MCF 10A (cell line): ENCODE measurements at places on chromosomes 5 and 9. TPM values are rescaled to one million over a fixed set of nuclear protein-coding genes. Genes with fewer than 3 reads are reported as not detected.

KIF12 gene
- total RNA-seq = not detected in 2 replicates

CD72 gene
- 1.6 and 1.8 TPM in 2 replicates for total RNA-seq

GPX3 gene
- total RNA-seq = not detected in 2 replicates

FOXD4L3 gene
- total RNA-seq = 0.96 TPM in 1 of 2 replicates, not detected in the other

SH3TC2 gene
- 6.2 and 7.2 TPM in 2 replicates for total RNA-seq

SERF1A gene
- 0.93 and 1.9 TPM in 2 replicates for total RNA-seq

PCDHGB6 gene
- total RNA-seq = 0.68 and 1.4 TPM in 2 replicates

TMEM215 gene
- not detected in 2 replicates for total RNA-seq

SLC45A2 gene
- not detected in 2 replicates for total RNA-seq

BAAT gene
- total RNA-seq = 0.14 and 0.15 TPM in 2 replicates

SPATA31D4 gene
- not detected in 2 replicates for total RNA-seq

IFNB1 gene
- total RNA-seq = not detected in 2 replicates

SLC34A3 gene
- total RNA-seq = not detected in 2 replicates

GRCh38 chr9:16809912-16810610 is 60.4 kb downstream of the BNC2 start:
- no peak overlapping the region for H3K27ac ChIP-seq
- no peaks in the 10 kb centered on the region for H3K27me3 ChIP-seq
- peak; percentile 34 for DNase-seq
- H3K4me3 ChIP-seq = no peak overlapping the region

DNA sequence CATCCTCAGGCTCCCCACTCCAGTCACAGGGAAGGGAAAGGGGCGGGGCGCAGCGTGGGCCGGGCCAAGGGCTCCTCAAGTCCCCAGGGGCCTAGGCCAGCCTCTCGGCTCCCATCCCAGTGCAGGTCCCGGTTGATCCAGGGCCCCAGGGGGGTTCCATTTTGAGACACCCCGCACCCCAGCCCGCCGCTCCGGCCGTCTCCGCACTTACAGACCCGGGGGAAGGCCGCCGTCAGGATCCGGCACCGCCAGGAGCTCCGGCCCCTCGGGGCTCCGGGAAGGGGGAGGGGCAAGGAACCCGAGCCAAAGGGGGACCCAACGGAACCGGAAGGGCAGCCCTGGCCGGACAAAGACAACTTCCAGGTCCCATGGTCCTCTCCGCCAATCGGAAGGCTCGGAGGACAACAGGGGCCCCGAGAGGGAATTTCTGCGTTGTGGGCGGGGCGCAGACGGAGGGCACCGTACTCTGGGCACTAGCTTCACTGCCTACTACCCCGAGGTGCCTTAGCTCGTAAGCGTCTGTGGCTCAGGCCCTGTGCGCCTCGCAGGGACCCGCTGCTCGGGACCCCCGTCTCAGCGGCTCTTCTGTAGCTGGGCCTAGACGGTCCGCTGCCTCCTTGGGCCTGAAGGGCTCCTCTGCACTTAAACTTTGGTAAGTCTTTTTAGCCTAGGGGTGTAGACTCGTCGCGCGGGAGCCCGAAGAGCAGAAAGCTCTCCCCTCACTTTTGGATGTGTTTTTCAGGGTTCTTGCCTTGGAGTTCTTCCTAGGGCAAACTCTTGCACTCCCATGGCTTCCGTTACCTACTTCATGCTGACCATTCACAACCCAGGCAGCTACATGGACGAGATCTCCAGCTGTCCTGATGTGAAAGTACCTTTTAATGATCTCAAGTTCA is at the start of gene ZBTB26:
TSS of gene ZBTB26 (minus strand) at position 287 of the 896 bp plus-strand sequence. CDS start 11,578 bp downstream, outside the sequence.
- peaks cover 5% of the 10 kb centered on the region for H3K4me1 ChIP-seq
- peak; percentile 97 for DNase-seq
- H3K4me3 ChIP-seq = no peak within 1 kb of the TSS
- no peak within 1 kb of the TSS for H3K27ac ChIP-seq
- no peaks in the 10 kb centered on the region for H3K27me3 ChIP-seq

- DNase-seq = no peak
- H3K4me1 ChIP-seq = no peaks in the 10 kb centered on the region
- H3K4me3 ChIP-seq = no peak overlapping the region
- peaks cover 11% of the 10 kb centered on the region for H3K36me3 ChIP-seq
- no peaks in the 10 kb centered on the region for H3K27me3 ChIP-seq
- H3K27ac ChIP-seq = no peak overlapping the region
Observed at GRCh38 chr5:142375944-142376411, 51.2 kb upstream of the SPRY4 start.

DNA sequence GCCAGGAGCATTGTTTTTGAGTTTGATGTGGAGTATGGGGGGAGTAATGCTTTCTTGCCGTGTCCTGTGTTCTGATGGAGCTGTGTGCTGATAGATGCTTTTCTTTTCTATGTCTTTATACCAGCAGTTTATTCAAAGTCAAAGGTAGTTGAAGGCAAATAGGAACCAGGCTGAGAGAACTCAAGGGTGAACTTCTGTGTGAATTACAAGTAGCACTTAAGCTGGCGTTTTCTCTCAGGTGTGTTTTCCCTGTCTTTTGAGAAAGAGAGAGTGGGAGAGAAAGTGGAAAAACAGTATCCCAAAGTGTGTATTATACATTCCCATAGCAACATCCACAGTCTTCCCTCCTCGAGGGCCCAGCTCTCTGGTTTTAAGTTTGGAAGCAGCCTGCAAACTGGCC is 1.5 kb downstream of the TNFAIP8 start:
- no peaks in the 10 kb centered on the region for H3K36me3 ChIP-seq
- H3K4me3 ChIP-seq = peak overlapping the region; percentile 95
- H3K4me1 ChIP-seq = peaks cover 57% of the 10 kb centered on the region
- H3K27me3 ChIP-seq = no peaks in the 10 kb centered on the region

- no peaks in the 10 kb centered on the region for H3K36me3 ChIP-seq
- peaks cover 39% of the 10 kb centered on the region for H3K27me3 ChIP-seq
- no peaks in the 10 kb centered on the region for H3K4me1 ChIP-seq
- no peak overlapping the region for H3K27ac ChIP-seq
- no peak for DNase-seq
Observed at GRCh38 chr9:99782962-99783718, 38.5 kb upstream of the NR4A3 start.

GRCh38 chr9:88587885-88588649 is 53.1 kb downstream of the NXNL2 start:
- H3K4me3 ChIP-seq = no peak overlapping the region
- peaks cover 6% of the 10 kb centered on the region for H3K36me3 ChIP-seq
- no peaks in the 10 kb centered on the region for H3K27me3 ChIP-seq
- peaks cover 33% of the 10 kb centered on the region for H3K4me1 ChIP-seq
- no peak overlapping the region for H3K27ac ChIP-seq

- peaks cover 27% of the 10 kb centered on the region for H3K4me1 ChIP-seq
- H3K27me3 ChIP-seq = no peaks in the 10 kb centered on the region
- no peak overlapping the region for H3K27ac ChIP-seq
- no peak overlapping the region for H3K4me3 ChIP-seq
- H3K36me3 ChIP-seq = no peaks in the 10 kb centered on the region
- DNase-seq = peak; percentile 26
Observed at GRCh38 chr5:122153230-122153629, 23.9 kb downstream of the ZNF474 start.

DNA sequence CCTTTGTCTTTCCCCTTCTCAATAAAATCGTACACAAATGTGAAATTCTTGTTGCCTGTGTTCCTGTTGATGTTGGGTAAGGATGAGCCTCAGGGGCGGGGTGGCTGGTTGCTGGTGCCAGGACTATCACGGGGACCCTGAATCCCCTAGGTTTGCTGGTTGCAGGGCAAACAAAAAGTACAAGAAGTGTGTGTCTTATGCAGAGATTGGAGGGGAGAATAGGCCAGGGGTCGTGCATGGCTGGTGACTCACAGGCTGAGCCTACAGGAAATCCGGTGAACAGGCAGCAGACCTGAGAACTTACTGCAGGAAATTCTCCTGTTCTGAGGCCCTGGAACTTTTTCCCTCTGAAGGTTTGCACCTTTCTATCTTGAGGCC is 5.5 kb downstream of the ANXA2R start:
- no peak overlapping the region for H3K4me3 ChIP-seq
- no peaks in the 10 kb centered on the region for H3K27me3 ChIP-seq
- no peaks in the 10 kb centered on the region for H3K4me1 ChIP-seq
- H3K27ac ChIP-seq = no peak overlapping the region
- peaks cover 6% of the 10 kb centered on the region for H3K36me3 ChIP-seq

- H3K4me1 ChIP-seq = peaks cover 5% of the 10 kb centered on the region
- no peak overlapping the region for H3K27ac ChIP-seq
- H3K27me3 ChIP-seq = no peaks in the 10 kb centered on the region
- H3K4me3 ChIP-seq = no peak overlapping the region
Observed at GRCh38 chr9:16901590-16901989, 31.1 kb upstream of the BNC2 start.

GRCh38 chr5:124280079-124280478 is 466.4 kb downstream of the ZNF608 start:
- H3K27ac ChIP-seq = no peak overlapping the region
- no peak overlapping the region for H3K4me3 ChIP-seq
- DNase-seq = no peak
- H3K27me3 ChIP-seq = no peaks in the 10 kb centered on the region
- no peaks in the 10 kb centered on the region for H3K36me3 ChIP-seq
- H3K4me1 ChIP-seq = peaks cover 11% of the 10 kb centered on the region

DNA sequence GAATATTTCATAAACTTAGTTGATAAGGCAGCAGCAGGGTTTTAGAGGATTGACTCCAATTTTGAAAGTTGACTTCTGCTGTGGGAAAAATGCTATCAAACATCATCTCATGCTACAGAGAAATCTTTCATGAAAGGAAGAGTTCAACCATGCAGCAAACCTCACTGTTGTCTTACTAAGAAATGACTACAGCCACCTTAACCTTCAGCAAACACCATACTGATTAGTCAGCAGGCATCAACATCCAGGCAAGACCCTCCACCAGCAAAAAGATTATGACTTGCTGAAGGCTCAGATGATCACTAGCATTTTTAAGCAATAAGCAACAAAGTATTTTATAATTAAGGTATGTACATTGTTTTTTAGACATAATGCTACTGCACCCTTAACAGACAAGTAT is 7.6 kb downstream of the TMEM174 start:
- no peaks in the 10 kb centered on the region for H3K4me1 ChIP-seq
- no peaks in the 10 kb centered on the region for H3K27me3 ChIP-seq
- no peak overlapping the region for H3K27ac ChIP-seq
- H3K36me3 ChIP-seq = no peaks in the 10 kb centered on the region

GRCh38 chr5:54638106-54638505 is 120.5 kb downstream of the SNX18 start:
- H3K27ac ChIP-seq = no peak overlapping the region
- no peak overlapping the region for H3K4me3 ChIP-seq
- H3K27me3 ChIP-seq = no peaks in the 10 kb centered on the region
- no peaks in the 10 kb centered on the region for H3K36me3 ChIP-seq
- H3K4me1 ChIP-seq = no peaks in the 10 kb centered on the region

- no peaks in the 10 kb centered on the region for H3K4me1 ChIP-seq
- no peak overlapping the region for H3K27ac ChIP-seq
- H3K27me3 ChIP-seq = no peaks in the 10 kb centered on the region
- no peaks in the 10 kb centered on the region for H3K36me3 ChIP-seq
- H3K4me3 ChIP-seq = no peak overlapping the region
Observed at GRCh38 chr9:101508211-101508610, 25.4 kb upstream of the RNF20 start.

GRCh38 chr9:87211669-87212068 is 264.4 kb upstream of the GAS1 start:
- H3K4me1 ChIP-seq = peaks cover 17% of the 10 kb centered on the region
- DNase-seq = no peak
- no peak overlapping the region for H3K4me3 ChIP-seq
- no peaks in the 10 kb centered on the region for H3K27me3 ChIP-seq

- no peak overlapping the region for H3K27ac ChIP-seq
- H3K4me1 ChIP-seq = peaks cover 6% of the 10 kb centered on the region
- H3K36me3 ChIP-seq = no peaks in the 10 kb centered on the region
Observed at GRCh38 chr5:138700581-138701362, 52.5 kb upstream of the CTNNA1 start.

- H3K4me3 ChIP-seq = no peak overlapping the region
- no peak for DNase-seq
- H3K27ac ChIP-seq = no peak overlapping the region
- peaks cover 70% of the 10 kb centered on the region for H3K36me3 ChIP-seq
- no peaks in the 10 kb centered on the region for H3K4me1 ChIP-seq
Observed at GRCh38 chr5:131441184-131441583, 177.3 kb downstream of the CDC42SE2 start.

DNA sequence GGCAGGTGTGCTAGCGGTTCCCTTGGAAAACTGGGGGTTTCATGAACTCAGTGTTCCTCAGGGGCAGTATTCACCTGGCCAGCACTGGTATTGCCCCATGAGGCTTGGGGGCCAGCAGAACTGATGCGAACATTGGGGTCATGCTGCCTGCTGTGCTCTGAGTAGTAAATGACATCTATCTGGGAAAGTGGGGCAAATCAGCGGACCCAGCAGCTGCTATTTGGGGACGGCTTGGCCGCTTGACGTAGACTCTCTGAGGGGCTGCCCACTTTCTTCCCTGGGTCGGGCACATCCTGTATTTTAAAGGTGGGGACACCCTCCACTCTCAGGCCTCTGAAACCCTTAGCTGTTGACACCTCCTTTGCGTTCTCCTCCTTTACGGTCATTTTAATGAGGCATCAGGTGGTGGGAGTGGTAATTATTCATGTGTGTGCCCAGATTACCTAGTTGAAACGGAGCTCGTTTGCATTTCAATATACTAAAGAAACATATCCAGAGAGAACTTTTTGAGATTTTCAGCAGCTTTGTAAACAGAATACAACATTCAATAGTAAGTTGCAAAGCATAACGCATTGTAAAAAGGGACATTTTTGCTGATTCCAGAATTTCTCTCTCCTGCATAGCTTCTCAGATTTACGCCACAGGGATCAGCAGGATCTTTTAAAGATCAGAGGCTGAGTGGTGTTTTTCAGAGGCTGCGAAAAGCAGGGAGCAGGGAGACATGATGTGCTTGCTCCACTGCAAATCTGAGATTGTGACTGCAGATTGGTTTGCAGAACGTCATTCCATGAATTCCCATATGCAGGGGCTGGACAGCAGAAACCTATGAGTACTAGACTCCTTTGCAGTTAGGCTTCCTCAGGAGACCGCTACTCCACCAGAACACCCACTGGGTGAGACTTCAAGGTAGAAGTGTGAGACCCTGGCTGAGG is 56.8 kb upstream of the ZFR start:
- H3K27ac ChIP-seq = no peak overlapping the region
- H3K36me3 ChIP-seq = no peaks in the 10 kb centered on the region
- no peaks in the 10 kb centered on the region for H3K27me3 ChIP-seq
- H3K4me1 ChIP-seq = peaks cover 6% of the 10 kb centered on the region
- DNase-seq = no peak

DNA sequence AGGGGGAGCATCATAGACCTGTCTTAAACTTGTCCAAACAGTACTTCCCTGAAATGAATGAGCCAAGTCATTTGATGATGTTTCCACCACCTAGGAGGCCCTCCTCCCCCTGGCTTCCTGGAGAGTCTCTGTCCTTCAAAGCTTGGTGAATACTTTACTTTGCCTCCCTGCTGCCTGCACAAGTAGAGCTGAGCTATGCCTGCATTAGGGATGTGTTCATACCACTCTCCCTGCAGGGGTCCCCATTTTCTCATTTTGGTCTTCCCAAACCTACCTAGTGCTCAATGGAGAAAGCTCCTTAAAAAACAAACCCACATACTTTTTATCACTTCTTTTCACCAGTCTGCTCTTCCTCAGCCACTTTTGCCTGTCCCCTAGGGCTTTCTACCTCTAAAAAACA is 7.7 kb downstream of the CCNI2 start:
- no peaks in the 10 kb centered on the region for H3K36me3 ChIP-seq
- peak; percentile 36 for DNase-seq
- H3K27ac ChIP-seq = no peak overlapping the region
- no peak overlapping the region for H3K4me3 ChIP-seq
- H3K27me3 ChIP-seq = no peaks in the 10 kb centered on the region
